ENCODE measurements at places on chromosomes 11 and 22.

GRCh38 chr11:72951193-72951592, 137.0 kb downstream of the ATG16L2 start:
- no peak for DNase-seq

DNA sequence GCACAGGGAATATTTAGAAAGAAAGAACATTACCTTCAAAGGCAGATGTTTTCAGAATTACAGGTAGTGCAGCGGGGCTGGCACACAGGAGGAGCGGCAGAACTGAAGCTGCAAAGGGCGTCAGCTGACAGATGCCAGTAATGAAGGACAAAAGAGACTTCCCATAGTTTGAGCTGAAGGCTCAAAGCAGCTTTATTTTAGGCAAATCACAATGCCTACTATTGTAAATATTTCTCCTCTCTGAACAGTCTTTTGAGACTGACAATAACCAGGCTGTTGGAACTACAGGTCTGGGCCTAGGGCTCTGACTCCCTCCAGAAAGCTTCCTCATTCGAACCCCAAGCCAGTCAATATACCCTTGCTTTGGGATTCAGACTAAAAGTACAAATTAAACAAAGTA, 256.9 kb upstream of the NARS2 start:
- DNase-seq, result no peak

DNA sequence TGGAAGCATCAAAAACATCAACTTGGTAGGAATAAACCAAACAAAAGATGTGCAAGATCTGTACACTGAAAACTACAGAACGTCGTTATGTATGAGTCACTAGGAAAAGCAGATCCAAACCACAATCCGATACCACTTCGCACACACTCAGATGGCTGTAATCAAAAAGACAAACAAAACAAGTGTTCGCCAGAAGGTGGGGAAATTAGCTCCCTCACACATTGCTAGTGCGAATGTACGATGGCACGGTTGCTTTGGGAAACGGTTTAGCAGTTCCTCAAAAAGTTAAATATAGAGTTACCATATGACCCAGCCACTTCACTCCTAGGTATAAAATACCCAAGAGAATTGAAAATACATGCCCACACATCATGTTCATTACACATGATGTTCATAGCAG, 14.8 kb upstream of the CARD10 start:
- no peak for DNase-seq

DNA sequence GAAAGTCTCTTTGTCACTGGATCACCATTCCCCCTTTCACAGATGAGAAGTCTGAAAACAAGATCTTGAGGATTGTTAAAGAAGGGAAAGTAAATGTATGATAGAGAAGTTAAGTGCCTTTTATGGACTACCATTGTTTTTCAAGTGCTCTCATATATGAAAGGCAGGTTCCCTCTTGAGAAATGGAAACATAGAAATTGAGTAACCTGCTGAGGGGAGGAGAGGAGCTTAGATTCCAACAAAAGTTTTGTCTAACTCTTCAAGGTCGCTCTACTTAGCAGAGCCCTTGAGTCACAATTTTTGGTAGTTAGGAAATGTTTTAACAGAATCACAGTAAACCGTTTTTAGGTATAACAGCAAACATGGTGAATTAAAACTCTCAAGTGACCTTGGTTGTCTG, 80.1 kb downstream of the SVIP start:
- DNase-seq, result no peak

GRCh38 chr11:45593992-45594391, 71.4 kb downstream of the CHST1 start:
- peak; percentile 17 for DNase-seq

- DNase-seq, result no peak
Observed at GRCh38 chr11:91742155-91742554, 482.5 kb upstream of the FAT3 start.

GRCh38 chr22:50315289-50316113, 8.1 kb upstream of the PLXNB2 start:
- DNase-seq, result no peak

DNA sequence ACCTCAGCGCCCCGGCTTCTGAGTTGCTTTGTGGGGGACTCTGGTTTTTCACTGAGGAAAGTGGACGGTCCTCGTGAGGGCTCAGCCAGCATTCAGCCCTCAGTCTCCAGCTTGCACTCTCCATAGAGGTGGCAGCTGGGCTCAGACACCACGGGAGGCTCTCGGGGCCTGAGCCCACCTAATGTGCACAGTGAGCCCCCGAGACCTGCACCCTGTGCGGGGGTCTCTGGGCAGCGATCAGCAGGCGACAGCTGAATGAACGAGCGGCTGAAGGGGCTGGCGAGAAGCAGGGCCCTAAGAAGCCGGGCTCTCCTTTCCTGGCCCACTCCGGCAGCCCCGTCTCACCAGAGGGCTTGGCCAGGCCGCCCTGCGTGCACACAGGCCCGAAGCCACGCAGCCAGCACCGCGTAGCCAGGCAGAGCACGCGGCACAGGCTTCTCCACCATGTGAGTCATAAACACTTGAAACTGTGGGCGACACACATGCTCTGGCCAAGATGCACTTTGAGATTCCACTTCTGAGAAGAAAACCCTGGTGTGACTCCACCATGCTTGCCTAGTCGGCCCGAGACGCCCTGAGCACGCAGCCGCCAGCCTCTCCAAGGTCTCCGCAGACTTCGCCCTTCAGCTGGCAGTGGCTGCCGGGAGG, 28.0 kb downstream of the TOLLIP start:
- DNase-seq, result no peak

DNA sequence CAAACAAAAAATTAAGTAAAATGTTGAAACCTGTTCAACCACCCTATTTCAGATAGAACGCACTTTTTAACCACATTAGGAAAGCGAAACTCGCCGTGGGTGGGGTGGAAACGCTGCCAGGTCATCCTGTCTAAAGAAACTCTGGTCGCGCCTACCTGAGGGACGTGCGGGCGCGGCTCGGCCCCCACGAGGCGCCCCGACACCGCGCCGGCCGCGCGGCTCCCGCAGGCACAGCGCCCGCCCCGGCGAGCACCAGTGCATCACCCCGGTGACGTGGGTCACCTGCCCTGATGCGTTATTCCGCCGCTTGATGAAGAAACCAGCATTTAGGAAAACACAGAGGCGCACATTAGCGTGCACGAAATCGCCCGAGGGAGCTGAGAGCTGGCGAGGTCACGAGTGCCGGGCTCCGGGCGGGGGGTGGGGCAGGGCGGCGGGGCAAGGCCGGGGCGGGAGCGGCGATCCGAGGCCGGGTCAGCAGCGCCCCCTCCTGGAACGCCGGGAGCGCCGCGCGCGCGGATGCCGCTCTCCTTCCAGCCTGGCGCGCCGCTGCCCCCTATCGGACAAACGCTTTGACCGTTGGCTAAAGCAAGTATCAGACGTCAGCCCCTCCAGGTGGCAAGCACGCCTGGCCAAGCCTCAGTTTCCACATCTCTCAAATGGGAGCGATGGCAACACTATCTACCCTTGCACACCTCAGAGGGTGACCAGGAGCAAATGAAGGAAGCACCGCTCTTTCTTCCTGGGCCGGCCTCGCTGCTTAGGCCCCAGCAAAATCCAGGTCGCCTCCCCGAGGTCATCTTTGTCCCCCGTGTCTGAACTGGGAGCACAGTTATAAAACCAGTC, 15.7 kb upstream of the SNX32 start:
- DNase-seq, result peak; percentile 96

GRCh38 chr22:20671409-20672081, 102.4 kb upstream of the SERPIND1 start:
- no peak for DNase-seq

DNA sequence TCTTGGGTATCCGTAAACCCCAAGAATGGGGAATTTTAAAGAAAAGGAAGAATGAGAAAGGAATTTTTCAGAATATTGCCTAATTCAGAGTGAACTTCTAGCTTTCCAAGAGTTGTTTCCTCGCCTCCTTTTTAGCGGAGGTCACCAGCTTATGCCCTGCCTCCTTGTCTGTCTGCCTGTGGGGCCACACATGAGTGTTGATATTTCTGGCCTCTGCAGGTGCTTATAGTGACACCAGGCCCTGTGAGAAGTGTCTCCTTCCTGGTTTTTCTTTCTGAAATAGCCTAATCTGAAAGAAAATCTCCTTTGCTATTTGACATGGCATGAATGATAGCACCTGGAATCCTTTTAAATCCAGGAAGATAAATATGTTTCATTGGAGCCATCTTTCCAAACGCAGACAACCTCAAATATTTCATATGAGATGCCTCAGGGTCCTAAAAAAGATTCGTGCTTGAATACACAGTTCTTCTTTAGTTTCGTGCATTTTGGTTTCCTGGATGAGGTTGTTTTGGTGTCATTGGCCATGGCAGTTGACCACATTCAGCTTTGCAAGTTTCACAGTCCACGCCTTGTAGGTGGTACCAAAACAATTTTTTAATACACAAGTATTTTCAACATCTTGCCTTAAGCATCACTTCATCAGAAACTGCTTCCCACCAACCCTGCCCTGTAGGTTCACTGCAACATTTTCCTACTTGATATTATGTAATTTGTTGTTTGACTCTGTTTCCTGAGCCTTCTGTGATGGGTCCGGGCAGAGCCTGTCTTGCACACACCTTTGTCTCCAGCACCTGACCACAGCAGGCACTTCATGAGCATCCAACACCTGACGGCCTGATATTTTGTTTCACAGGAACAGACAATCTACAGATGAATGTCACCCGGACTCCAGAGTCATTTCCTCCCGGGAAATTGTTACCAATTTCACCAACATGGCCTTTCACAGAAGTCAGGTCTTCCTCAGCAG, 159.4 kb downstream of the C11orf91 start:
- DNase-seq, result no peak

- no peak for DNase-seq
Observed at GRCh38 chr11:122677256-122677655, 21.7 kb downstream of the UBASH3B start.

DNA sequence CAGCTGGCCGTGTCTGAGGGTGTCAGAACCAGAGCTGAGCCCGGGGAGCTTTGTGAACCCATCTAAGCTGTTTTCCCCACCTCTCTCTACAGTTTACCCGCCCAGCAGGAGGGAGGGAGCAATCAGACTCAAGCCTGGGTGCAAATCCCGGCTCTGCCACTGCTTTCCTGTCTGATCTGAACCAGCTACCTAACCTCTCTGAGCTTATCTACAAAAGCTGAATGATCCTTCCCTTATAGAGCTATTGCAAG, 252 bp downstream of the APOL2 start:
- no peak for DNase-seq

DNA sequence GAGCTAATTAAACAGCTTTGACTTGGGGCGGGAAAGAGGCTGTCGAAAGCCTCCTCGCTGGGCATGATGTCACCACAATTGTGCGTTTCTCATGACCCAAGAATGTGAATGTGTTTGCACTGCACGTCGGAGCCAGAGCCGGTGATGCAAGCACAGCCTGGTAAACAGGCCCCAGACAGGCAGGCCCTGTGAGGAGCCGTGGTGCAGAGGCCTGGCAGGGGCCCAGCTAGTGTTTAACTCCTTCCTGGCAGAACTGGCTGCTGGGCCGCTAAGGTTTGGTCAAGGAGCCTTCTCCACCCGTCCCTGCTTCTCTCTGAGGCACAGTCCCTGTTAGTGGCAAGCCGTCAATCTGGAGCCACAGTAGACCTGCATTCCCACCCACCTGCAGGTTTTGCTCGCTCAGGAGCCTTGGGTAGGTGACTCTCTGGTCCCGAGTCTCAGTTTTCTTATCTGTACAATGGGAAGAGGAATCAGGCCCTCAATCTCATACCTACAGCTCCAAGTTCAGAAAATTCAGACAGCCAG, 25.4 kb upstream of the SMTN start:
- DNase-seq, result peak; percentile 73

GRCh38 chr11:27081056-27081455, 40.4 kb downstream of the BBOX1 start:
- no peak for DNase-seq

DNA sequence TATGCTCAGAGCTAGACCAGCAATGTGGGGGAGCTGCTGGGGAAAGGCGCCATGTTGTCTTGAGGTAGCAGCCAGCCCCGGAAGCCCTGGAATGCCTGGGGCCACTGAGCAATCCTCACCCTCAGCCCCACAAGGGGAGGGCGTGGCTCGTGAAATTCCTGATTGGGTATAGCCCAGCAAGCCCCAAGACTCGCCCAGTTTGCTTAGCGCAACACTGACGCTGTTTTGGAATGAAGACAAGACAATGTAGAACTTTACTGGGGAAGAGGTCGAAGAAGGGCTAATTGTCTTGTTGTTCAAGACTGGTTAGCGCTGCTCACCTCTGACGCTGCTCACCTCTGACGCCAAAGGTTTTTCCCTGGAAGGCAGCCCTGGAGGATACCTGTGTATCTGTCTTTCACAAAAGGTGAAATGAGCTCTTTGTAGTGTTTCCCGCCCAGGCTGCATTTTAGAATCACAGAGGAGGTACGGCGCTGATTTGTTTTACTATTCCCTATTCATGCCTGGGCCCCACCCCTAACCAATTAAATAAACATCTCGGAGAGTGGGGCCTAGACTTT, 47.6 kb downstream of the ST3GAL4 start:
- no peak for DNase-seq

DNA sequence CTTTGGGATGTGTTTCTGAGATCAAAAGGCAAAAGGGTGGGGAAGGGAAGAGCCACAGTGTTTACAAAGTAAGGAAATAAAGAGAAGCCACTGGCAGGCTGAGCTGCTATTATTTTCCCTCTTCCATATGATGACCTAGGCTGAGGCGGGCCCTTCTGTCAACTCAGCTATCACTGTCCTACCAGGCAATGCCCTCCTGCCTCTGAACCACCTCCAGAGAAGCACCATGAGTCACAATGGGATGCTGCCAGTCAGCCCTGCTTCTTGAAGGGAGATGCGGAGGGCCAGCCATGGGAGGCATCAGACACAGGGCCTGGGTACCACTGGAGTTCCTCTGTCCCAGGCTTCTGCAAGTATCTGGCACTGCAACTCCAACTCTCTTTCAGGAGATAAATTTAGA, 107.9 kb upstream of the BID start:
- DNase-seq, result no peak

GRCh38 chr11:30197869-30198268, 32.9 kb upstream of the FSHB start:
- DNase-seq, result no peak

DNA sequence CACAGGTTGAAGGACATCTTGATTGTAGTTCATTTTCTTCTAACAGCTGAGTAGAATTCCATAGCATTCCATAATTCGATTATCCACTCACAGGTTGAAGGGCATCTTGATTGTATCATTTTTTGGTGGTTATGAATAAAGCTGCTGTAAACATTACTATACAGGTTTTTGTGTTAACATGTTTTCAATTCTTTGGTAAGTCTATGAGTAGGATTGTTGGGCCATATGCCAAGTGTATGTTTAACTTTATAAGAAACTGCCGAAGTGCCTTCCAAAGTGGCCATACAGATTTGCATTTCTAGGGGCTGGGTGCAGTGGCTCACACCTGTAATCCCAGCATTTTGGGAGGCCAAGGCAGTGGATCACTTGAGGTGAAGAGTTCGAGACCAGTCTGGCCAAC, 44.6 kb downstream of the ANKRD42 start:
- DNase-seq, result no peak

DNA sequence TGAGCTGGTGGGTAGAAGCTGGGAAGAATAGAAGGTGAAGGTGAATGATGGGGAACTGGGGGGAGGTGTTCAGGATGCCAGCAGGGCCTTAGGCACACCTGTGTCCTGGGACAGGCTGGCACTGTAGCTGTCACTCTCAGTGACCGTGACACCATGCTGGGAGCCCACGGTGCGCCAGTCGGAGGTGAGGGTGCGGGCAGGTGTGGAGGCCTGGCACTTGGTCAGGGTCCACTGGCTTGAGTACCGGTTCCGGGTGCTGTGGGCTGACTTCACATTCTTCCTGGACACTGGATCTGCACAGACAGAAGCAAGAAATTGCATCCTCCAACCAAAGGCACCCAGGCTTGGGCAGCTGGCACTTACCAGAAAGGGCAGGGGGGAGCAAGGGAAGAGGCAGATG, 103.8 kb downstream of the CEP164 start:
- DNase-seq, result no peak

- DNase-seq, result no peak
Observed at GRCh38 chr11:90284171-90284570, 61.3 kb upstream of the CHORDC1 start.

GRCh38 chr11:130300567-130300966, 14.2 kb downstream of the ZBTB44 start:
- DNase-seq, result no peak
